Stimulated activated CD4-positive, alpha-beta T cell treated with anti-CD3 and anti-CD28 coated beads, Interleukin-1b, Interleukin-23, amount 100 ng/mL, for 1 hour (primary cell): ENCODE measurements at places on chromosomes 16 and 17.

GRCh38 chr17:32819787-32820186, 57.1 kb downstream of the MYO1D start:
- no peak for DNase-seq

GRCh38 chr16:81928975-81929374, 82.3 kb downstream of the SDR42E1 start:
- no peak for DNase-seq

DNA sequence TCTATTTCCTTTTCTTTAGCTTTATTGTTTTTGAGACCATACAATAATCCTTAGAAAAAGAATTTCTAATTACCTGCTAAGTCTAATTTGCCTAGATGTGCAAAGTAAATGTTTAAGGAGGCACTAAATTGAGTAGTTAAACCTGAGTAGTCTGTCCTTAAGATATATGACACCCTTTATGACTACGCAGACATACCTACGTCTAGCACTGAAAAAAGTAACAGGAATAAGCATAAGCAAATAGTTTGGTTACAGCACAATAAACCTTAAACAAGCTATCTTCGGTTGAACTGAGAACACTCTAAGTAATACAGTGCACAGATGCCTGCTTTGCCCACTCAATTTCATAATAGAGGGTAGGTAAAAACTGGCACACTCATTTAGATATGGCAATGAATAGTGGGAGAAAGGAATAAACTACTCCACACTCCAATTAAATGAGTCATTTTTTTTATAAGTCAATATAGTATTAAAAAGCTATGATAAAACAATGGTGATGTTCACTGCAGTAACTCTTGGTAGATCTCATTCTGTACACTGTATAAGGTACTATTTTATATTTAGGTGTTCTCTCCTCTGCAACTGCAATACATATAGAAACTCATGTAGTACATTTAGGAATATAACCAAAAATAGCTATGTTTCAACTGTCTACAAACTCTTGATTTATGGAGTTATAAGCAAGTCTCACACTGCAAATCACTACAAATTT, 19.7 kb upstream of the INTS2 start:
- no peak for DNase-seq

DNA sequence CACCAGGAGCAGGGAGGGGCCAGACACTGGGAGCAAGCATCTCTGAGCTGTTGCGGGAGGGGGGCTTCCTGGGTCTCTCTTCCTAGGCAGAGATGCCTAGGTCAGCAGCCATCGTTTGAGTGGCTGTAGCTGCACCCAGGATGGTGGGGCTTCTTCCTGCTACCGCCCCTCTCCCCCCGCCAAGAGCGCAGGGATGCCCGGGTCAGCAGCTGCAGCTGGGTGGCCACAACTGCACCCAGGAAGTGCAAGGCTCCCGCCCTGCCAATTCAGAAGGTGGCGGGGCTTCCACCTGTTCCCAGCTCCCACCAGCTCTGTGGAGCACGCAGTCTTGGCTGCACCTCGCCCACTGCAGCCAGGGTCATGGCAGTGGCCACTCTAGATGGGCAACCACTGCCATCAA, 47.8 kb downstream of the ESRP2 start:
- DNase-seq = no peak

DNA sequence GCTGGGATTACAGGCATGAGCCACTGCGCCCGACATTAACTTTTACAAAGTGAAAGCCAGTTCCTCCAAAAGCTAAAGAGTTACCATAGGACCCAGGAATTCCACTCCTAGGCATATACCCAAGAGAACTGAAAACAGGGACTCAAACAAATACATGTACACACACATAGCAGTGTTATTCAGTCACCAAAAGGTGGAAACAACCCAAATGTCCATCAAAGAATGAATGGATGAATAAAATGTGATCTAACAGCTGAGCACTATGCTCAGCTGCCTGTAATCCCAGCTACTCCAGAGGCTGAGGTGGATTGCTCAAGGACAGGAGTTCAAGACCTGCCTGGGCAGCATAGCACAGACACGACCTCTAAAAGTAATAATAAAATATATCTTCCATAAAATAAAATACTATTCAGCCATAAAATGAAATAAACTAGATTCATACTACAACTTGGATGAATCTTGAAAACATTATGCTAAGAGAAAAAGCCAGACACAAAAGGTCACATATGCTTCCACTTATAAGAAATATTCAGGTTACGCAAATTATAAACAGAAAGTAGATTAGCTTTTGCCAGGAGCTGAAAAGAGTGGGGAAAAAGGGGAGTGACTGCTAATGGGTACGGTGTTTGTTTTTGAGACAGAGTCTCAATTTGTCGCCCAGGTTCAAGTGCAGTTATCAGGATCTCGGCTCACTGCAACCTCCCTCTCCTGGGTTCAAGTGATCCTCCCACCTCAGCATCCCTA, 9.3 kb upstream of the USP7 start:
- no peak for DNase-seq

GRCh38 chr16:57203451-57203850, 17.3 kb downstream of the RSPRY1 start:
- DNase-seq = no peak

- no peak for DNase-seq
Observed at GRCh38 chr16:81917375-81917774, 93.9 kb downstream of the SDR42E1 start.
